ENCODE measurements at places on chromosomes 1 and 21. TPM values are rescaled to one million over a fixed set of nuclear protein-coding genes. Genes with fewer than 3 reads are reported as not detected.
A peak's percentile ranks its signal among the peaks of the same experiment; 100 is the strongest.

SFN gene
- total RNA-seq, result 3.8 TPM

- no peak overlapping the region for H3K27ac ChIP-seq
- no peaks in the 10 kb centered on the region for H3K4me1 ChIP-seq
- H3K36me3 ChIP-seq, result peaks cover 9% of the 10 kb centered on the region
- no peak overlapping the region for H3K4me3 ChIP-seq
Measured at GRCh38 chr1:119358636-119359035, 9.9 kb upstream of the HAO2 start.

CEPT1 gene
- 33.0 TPM for total RNA-seq

- H3K4me3 ChIP-seq, result no peak overlapping the region
- H3K36me3 ChIP-seq, result no peaks in the 10 kb centered on the region
- H3K4me1 ChIP-seq, result no peaks in the 10 kb centered on the region
- no peaks in the 10 kb centered on the region for H3K27me3 ChIP-seq
- no peak overlapping the region for H3K27ac ChIP-seq
Measured at GRCh38 chr1:204782118-204782700, 88.5 kb upstream of the NFASC start.

DNA sequence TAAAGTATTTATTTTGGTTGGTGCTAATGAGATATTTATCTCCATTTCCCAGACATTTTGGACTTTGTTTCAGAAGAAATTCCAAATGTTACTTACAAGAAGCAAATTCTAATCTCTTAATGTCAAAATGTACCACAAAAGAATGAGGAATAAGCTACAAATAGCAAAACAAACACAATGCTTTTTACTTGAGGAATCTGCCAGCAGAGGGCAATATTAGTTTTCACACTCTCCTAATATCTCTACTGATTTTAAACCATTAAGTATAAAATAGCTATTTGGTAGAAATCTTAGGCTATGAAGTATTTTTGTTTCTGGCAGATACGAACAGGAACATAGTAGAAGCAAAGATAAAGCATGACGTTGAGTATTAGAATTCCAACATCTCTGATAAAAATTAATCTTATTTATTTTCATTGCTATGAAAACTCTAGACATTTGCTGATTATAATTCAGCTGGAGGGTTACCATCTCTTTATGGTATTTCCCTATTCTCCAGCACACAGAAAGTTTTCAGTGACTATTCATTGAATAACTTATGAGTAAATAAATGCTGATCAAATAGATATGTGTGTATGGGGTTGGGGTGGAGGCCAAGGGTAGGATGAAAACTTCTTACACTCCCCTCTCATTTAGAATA, 13.4 kb upstream of the HMCN1 start:
- H3K4me1 ChIP-seq, result no peaks in the 10 kb centered on the region
- DNase-seq, result no peak
- H3K4me3 ChIP-seq, result no peak overlapping the region
- no peaks in the 10 kb centered on the region for H3K27me3 ChIP-seq
- H3K27ac ChIP-seq, result no peak overlapping the region
- H3K36me3 ChIP-seq, result no peaks in the 10 kb centered on the region

- no peaks in the 10 kb centered on the region for H3K27me3 ChIP-seq
- DNase-seq, result no peak
- no peaks in the 10 kb centered on the region for H3K4me1 ChIP-seq
- H3K27ac ChIP-seq, result no peak overlapping the region
- peaks cover 2% of the 10 kb centered on the region for H3K36me3 ChIP-seq
- H3K4me3 ChIP-seq, result no peak overlapping the region
Measured at GRCh38 chr1:78645723-78646122, 3.9 kb upstream of the IFI44 start.

- H3K4me3 ChIP-seq, result no peak overlapping the region
- no peak overlapping the region for H3K27ac ChIP-seq
- H3K4me1 ChIP-seq, result no peaks in the 10 kb centered on the region
- DNase-seq, result no peak
- H3K36me3 ChIP-seq, result no peaks in the 10 kb centered on the region
Measured at GRCh38 chr1:201282216-201282615, 1.1 kb upstream of the PKP1 start.

- DNase-seq, result no peak
- no peak overlapping the region for H3K4me3 ChIP-seq
- H3K27me3 ChIP-seq, result no peaks in the 10 kb centered on the region
- H3K4me1 ChIP-seq, result no peaks in the 10 kb centered on the region
- H3K27ac ChIP-seq, result no peak overlapping the region
- peaks cover 6% of the 10 kb centered on the region for H3K36me3 ChIP-seq
Measured at GRCh38 chr1:17711941-17712340, 43.2 kb upstream of the ACTL8 start.

SH2D1B gene
- total RNA-seq, result not detected

DNA sequence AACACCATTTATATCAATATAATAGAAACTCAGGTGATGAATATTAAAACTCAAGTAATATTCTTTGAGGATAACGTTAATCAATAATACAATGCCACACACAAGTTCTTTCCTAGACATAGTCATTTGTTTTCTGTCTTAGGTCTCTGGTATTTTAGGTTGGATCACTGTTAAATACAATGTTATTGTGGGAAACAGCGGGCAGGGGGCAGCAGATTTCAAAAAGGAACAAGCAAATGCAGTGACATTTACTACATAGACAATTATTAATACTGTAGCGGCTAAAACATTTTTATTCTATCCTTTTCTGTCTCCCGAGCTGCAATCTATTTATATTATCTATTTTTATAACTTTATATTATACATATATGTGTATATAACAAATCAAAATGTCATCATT, 186.4 kb upstream of the ZNHIT6 start:
- peak; percentile 36 for DNase-seq
- no peaks in the 10 kb centered on the region for H3K36me3 ChIP-seq
- H3K4me1 ChIP-seq, result no peaks in the 10 kb centered on the region
- H3K27me3 ChIP-seq, result no peaks in the 10 kb centered on the region
- no peak overlapping the region for H3K4me3 ChIP-seq

- H3K36me3 ChIP-seq, result no peaks in the 10 kb centered on the region
- no peaks in the 10 kb centered on the region for H3K27me3 ChIP-seq
- no peak overlapping the region for H3K27ac ChIP-seq
- no peak for DNase-seq
- H3K4me3 ChIP-seq, result peak overlapping the region; percentile 65
Measured at GRCh38 chr1:205672395-205672889, 7.9 kb downstream of the SLC45A3 start.

DNA sequence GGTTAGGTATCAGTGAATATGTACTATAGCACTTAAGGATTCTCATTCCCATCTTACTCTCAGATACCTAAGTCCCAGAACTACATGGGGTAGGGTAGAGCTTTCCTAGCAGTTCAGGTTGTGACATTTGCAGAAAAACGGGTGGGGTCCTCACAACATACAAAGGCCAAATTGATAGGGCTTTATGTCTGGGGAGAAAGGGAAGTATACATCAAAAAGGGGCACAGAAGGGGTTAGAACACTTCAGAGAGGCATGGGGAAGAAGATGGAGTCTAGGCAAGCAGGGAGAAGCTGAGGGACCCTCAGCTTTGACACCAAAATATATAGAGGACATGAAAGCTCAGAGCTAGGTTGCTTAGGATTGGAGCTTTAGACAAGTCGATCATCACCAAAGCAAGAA, 3.6 kb downstream of the UROD start:
- no peak overlapping the region for H3K27ac ChIP-seq
- peaks cover 20% of the 10 kb centered on the region for H3K36me3 ChIP-seq
- no peaks in the 10 kb centered on the region for H3K27me3 ChIP-seq

SLC19A2 gene
- total RNA-seq, result 12.8 TPM

- DNase-seq, result no peak
- no peaks in the 10 kb centered on the region for H3K27me3 ChIP-seq
- no peaks in the 10 kb centered on the region for H3K4me1 ChIP-seq
- peaks cover 9% of the 10 kb centered on the region for H3K36me3 ChIP-seq
- H3K4me3 ChIP-seq, result no peak overlapping the region
- H3K27ac ChIP-seq, result no peak overlapping the region
Measured at GRCh38 chr1:49190138-49190537, 413.4 kb upstream of the BEND5 start.

PADI4 gene
- 0.13 TPM for total RNA-seq

- H3K27me3 ChIP-seq, result no peaks in the 10 kb centered on the region
- H3K27ac ChIP-seq, result no peak overlapping the region
- no peaks in the 10 kb centered on the region for H3K36me3 ChIP-seq
- H3K4me1 ChIP-seq, result no peaks in the 10 kb centered on the region
- no peak for DNase-seq
Measured at GRCh38 chr1:36697836-36698605, 215.3 kb upstream of the CSF3R start.

- H3K27me3 ChIP-seq, result no peaks in the 10 kb centered on the region
- H3K4me1 ChIP-seq, result no peaks in the 10 kb centered on the region
- no peak overlapping the region for H3K4me3 ChIP-seq
- DNase-seq, result no peak
Measured at GRCh38 chr1:176932114-176933104, 232.1 kb downstream of the ASTN1 start.

SPATA6 gene
- total RNA-seq, result 8.0 TPM

TSNAX gene
- 39.8 TPM for total RNA-seq

GRCh38 chr1:76601465-76601864, 265.8 kb upstream of the ST6GALNAC5 start:
- no peaks in the 10 kb centered on the region for H3K27me3 ChIP-seq
- no peak overlapping the region for H3K27ac ChIP-seq
- no peak overlapping the region for H3K4me3 ChIP-seq
- no peaks in the 10 kb centered on the region for H3K4me1 ChIP-seq

DNA sequence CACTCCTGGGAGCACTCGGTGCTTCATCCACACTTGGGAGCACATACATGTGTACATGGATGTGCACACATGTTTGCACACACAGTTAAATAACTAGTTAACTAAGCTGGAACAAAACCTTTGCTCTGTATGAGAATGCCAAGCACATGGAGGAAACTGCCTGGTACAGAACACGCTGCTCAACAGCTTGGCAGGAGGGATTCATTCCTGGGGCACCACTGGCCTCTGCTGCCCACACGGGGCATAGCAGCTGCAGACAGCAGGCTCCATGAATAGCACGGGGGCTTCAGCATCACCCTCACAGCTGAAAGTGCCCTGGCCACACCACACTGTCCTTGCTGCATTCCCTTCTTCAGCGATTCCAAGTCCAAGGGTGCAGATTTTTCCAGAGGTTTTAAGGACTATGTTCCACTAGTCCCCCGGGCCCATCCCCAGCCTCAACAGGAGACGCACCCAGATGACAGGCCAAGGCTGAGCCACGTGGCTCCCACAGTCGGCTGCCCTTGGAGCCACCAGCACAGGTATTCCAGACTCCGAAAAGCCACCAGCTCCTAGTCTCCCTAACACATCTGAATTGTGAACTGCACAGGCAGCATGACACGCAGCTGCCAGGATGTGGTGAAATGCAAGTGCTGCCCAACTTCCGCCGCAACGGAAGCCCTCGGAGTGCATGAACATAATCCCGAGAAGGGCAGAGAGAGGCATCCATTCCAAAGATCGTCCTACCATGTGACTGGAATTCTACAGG, 16.9 kb downstream of the NPHP4 start:
- no peaks in the 10 kb centered on the region for H3K4me1 ChIP-seq
- H3K27ac ChIP-seq, result no peak overlapping the region
- no peaks in the 10 kb centered on the region for H3K27me3 ChIP-seq

DNA sequence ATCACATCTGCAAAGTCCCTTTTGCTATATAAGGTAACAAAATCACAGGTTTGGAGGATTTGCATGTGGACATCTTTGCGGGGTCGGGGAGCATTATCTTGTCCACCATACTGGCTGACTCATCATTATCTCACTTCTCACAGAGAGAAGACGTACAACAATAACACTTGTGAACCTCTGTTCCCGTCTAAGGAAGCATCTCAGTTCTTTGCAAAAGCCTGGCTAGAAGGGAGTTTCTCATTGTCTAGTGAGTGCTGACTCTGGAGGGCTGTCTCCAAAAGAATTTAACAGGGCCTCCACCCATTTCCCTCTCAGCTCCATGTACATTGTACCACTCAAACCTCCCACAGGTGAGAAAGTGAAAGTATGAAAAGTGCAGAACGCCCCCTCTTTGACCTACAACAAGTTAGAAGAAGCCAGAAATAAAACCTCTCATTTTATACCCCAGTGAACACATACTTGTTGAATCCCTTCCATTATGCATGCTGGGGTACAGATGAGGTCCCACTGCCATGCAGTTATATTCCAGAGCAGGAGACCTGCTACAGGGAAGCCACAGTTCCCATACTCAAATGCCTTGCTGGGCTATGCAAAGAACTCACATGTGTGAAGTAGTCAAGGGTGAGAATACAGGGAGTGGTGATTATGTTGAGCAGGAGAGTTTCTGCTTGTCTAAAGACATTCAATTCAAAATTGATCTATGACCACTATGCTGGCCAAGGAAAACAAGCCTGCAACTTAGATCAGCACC, 121.7 kb upstream of the PRDX6 start:
- no peaks in the 10 kb centered on the region for H3K27me3 ChIP-seq
- no peak overlapping the region for H3K4me3 ChIP-seq
- H3K36me3 ChIP-seq, result peaks cover 24% of the 10 kb centered on the region
- H3K4me1 ChIP-seq, result no peaks in the 10 kb centered on the region
- no peak overlapping the region for H3K27ac ChIP-seq

HTR1D gene
- 3.3 TPM for total RNA-seq

DNA sequence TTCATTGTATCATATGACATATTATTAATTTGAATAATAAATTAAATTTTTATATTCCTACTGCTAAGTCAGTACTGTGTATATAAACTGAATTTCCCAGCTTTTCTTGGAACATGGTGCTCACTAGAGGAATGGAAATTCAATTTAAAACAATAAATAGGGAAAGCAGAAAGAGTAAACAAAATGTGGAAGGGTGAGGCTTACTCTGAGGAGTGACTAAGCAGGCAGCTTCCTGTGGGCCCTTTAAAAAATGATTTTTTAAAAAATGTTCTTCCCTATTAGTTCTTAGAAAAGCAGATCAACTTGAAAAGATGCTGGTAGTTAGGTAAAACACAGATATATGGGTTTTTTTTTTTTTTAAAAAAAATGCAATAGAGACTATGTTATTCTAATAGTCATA, 49.5 kb upstream of the S1PR1 start:
- DNase-seq, result no peak
- no peak overlapping the region for H3K4me3 ChIP-seq
- no peaks in the 10 kb centered on the region for H3K4me1 ChIP-seq
- no peak overlapping the region for H3K27ac ChIP-seq
- H3K36me3 ChIP-seq, result no peaks in the 10 kb centered on the region

HSPA6 gene
- total RNA-seq, result not detected

IFI44L gene
- not detected for total RNA-seq

DNA sequence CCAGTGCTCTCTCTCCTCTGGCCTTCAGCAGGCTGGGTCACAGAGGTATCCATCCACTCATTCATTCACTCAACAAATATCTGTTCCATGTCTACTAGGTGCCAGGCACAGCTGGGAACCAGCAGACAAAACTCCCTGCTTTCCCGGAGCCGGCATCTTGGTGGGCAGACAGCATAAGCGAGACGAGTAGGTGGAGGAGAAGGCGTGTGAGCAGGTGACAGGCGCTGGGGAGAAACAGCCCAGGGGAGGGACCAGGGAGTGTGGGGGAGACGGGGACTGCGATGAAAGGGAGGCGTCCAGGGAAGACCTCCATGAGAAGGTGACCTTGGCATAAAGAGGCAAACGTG, 11.0 kb upstream of the KCNAB2 start:
- H3K36me3 ChIP-seq, result no peaks in the 10 kb centered on the region
- no peak for DNase-seq
- H3K4me3 ChIP-seq, result no peak overlapping the region

EPS8L3 gene
- total RNA-seq, result not detected
